Regular cardiac myocyte (primary cell): ENCODE measurements at places on chromosomes 5 and 9. TPM values are rescaled to one million over a fixed set of nuclear protein-coding genes. Genes with fewer than 3 reads are reported as not detected.

The PRKAA1 gene
- 98.2 and 133 TPM in 2 replicates for total RNA-seq

The OLFM1 gene
- total RNA-seq = 1.2 and 5.1 TPM in 2 replicates

The ARID3C gene
- total RNA-seq = under 0.01 and 0.28 TPM in 2 replicates

The PDCD1LG2 gene
- total RNA-seq = 12.1 and 22.4 TPM in 2 replicates

The CRAT gene
- 34.7 and 35.2 TPM in 2 replicates for total RNA-seq

The EGFL7 gene
- 38.3 and 57.8 TPM in 2 replicates for total RNA-seq

The CLK4 gene
- 16.1 and 27.6 TPM in 2 replicates for total RNA-seq

The PCDHB12 gene
- total RNA-seq = under 0.01 and 0.28 TPM in 2 replicates

The FOXD4 gene
- 0.19 and 0.56 TPM in 2 replicates for total RNA-seq

The INSL4 gene
- not detected in 2 replicates for total RNA-seq

The RORB gene
- total RNA-seq = under 0.01 TPM in 1 of 2 replicates, not detected in the other

The UHRF2 gene
- total RNA-seq = 95.0 and 124 TPM in 2 replicates

The UBE2QL1 gene
- under 0.01 TPM in 1 of 2 replicates, not detected in the other for total RNA-seq

The PCDHA1 gene
- 0.28 TPM in 1 of 2 replicates, not detected in the other for total RNA-seq

The MRNIP gene
- total RNA-seq = 11.9 and 17.2 TPM in 2 replicates

The ZNF189 gene
- 15.7 and 20.9 TPM in 2 replicates for total RNA-seq

The FAM163B gene
- total RNA-seq = under 0.01 TPM in 1 of 2 replicates, not detected in the other

The SPINK13 gene
- not detected in 2 replicates for total RNA-seq

The LCN6 gene
- not detected in 2 replicates for total RNA-seq

The OBP2A gene
- total RNA-seq = not detected in 2 replicates

The WDR38 gene
- total RNA-seq = not detected in 2 replicates

The NTRK2 gene
- total RNA-seq = 2.3 and 2.8 TPM in 2 replicates

The STK32A gene
- 0.38 and 1.7 TPM in 2 replicates for total RNA-seq

The ADGRD2 gene
- not detected in 2 replicates for total RNA-seq

The LPAR1 gene
- total RNA-seq = 50.7 and 58.5 TPM in 2 replicates

The ELOVL7 gene
- total RNA-seq = under 0.01 and 0.28 TPM in 2 replicates

The TGFBR1 gene
- total RNA-seq = 42.4 and 112 TPM in 2 replicates

The RNF183 gene
- not detected in 2 replicates for total RNA-seq

The CTXN3 gene
- total RNA-seq = not detected in 2 replicates

The BNIP1 gene
- total RNA-seq = 23.6 and 32.1 TPM in 2 replicates
